ENCODE measurements at places on chromosomes 3 and 15.

DNA sequence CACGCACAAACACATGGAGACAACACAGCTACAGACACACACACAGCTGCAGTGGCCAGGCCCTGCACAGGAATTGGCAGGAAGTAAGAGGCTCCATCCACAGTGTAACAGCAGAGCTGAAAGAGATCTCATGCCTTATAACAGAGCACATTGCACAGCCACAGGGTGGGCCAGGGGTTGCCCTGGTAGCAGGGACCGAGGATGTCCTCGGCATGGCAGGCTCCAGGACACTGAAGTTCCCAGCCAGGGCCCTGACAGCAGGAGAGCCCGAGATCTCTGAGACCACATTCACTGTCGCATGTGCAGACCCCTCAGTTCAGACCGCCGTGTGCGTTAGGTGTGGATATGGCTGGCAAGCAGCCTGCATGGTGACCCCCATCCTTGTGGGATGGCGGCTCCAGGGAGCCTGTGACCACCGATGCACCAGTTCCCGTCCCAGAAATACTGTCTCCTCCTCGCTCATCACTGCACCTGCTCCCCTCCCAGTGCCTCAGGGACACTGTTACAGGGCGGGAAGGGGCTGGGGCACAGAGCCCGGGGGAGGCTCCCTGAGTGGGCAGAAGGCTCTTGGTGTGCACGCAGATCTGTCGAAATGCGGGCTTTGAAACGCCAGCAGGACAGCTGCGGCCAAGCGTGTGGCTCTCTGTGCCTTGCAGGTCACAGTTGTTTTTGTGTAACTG lies 1.5 kb upstream of the OCA2 start:
- no peak for DNase-seq

DNA sequence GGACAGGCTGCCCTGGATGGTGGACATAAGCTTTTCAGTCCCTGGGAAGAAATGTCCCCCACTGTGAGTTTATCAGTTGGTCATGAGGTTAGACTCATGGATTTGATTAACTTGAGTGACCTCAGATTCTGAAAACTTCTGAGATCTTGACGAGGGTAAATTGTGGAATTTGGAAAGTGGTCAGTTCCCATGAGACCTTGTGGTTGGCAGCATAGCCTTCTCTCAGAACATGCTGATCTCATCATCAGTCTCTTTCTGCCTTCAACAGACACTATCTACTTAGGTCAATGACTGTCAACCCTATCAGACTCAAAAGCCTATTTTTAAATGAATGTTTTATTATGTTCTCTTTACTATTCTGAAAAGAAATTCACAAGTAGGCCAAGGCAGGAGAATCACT lies 45.6 kb upstream of the NDUFB4 start:
- DNase-seq, result no peak

DNA sequence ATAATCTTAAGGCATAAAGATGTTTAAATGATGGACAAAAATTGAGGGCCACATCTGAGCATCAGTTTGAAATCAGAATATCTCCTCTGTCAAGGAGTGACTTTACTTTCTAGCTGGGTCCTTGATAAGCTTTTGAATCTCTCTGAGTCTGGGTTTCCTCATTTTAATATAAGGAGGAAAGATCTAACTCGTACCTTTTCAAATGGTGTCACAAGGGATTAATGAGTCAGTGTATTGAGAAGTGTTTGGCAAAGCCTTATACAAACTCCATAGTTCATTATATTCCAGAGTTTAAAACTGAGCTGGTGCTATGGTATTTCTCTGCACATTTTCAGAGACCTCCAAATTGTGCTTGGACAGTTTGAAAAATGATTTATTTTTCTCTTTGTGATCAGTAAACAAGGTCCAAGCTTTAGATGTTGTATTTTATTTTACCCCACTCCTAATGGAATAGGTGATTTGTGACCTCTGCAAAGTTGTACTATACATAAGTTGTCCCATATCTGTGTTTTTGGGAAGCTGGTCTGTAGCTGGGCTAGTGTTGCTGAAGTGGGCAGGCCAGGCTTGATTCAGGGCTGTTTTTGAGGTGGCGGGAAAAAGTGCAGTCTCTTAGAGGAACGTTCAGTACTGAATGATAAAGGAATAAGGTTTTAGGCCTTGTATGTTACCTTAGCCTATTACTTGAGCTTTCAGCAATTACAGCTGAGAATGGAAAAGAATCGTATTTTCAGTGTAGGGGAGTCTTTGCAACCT lies 5.6 kb downstream of the FNDC3B start:
- no peak for DNase-seq

DNA sequence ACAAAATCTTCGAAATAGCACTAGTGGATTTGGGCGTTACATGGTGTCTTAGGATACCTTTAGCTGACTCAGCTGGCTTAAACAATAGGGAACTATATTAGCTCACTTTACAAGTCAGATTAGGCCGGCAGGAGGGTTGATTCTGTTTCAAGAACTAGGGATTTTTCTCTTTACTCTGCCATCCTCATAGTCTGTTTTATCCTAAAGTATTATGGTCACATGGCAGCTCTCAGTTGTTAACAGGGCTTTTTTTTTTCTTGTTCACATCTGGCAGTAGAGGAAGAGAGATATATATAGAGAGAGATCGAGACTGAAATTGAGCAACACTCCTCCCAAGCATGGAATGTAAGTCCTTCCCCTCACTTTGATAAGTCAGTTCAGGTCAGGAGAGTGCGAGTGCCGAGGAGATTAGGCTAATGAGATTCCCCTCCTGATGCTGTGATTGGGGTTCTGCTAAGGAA lies 32.9 kb downstream of the CHP1 start:
- DNase-seq, result no peak

GRCh38 chr3:71428841-71429596 lies 154.5 kb downstream of the FOXP1 start:
- DNase-seq, result no peak

DNA sequence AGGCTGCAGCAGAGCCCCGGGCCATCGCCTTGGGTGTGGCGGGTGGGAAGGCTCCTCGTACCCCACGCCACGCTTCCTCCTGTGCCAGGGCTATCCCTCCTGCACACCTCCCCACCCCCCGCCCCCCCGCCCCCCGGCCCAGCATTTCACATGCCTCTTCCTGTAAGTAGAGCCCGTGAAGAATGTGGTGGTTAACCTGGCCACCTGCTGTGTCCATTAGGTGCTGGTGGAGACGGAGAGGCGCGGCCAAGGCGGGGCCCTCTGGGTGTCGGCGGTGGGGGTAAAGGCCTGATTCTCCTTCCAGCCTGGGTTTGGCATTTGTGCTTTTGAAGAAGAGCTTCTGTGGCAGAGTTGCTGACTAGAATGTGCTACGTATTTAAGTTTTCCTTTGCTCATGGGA lies 127.8 kb downstream of the CHDH start:
- DNase-seq, result no peak

DNA sequence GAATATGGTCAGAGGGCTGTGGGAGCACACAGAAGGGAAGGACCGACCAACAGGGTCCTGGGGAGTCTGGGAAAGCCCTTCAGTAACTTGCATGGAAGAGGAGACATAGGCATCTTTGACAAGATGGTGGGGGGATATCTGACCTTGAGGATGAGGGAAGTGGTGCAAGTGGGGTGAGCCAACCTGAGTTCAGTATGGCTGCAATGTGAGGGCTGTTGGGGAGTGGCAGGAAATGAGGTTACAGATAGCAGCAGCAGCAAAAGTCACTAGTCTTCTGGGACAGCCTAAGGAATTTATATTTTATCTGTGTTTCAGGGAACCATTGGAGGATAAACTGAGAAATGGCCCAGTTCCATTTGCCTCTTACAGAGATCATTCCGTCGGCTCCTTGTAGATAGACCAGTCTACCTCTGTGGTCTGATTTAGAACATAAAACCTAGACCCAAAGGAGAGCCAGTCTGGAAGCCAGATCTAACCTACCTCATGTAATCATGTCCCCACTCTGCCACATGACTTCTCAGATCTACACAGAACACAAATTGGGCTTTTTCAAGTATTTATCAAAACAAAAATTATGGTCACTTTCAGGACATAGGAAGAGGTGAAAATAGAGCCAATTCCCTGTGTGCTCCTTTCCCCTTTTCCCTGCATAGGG lies 75.6 kb downstream of the ST6GAL1 start:
- no peak for DNase-seq
